ENCODE measurements at places on chromosomes 5 and 9.

- no peak for DNase-seq
Observed at GRCh38 chr5:180367991-180368390, 14.9 kb upstream of the GFPT2 start.

GRCh38 chr9:80085668-80086067 is 513.9 kb downstream of the TLE4 start:
- DNase-seq, result no peak

GRCh38 chr9:120648581-120649197 is 65.6 kb downstream of the MEGF9 start:
- DNase-seq, result no peak

- no peak for DNase-seq
Observed at GRCh38 chr9:106156465-106156864, 462.1 kb downstream of the TMEM38B start.

GRCh38 chr9:111743275-111743674 is 51.5 kb downstream of the SHOC1 start:
- no peak for DNase-seq

GRCh38 chr5:168950241-168950951 is 350.5 kb downstream of the SLIT3 start:
- no peak for DNase-seq

DNA sequence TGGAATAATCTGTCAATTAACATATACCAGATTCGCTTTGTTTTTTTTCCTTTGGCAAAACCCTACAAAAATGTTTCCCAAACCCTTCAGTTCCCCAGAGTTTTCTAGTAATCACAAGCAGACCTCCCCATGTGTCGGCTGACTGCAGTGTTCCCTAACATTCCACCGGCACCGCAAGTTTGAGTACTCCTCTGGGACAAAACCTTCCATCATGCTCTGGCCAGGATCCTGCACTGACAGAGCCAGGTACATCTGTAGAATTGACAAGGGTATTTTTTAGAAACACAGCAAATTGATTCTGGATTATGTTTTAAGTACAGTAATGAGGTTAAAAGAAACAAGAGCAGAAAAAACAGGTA is 174.7 kb downstream of the GAS1 start:
- DNase-seq, result no peak

DNA sequence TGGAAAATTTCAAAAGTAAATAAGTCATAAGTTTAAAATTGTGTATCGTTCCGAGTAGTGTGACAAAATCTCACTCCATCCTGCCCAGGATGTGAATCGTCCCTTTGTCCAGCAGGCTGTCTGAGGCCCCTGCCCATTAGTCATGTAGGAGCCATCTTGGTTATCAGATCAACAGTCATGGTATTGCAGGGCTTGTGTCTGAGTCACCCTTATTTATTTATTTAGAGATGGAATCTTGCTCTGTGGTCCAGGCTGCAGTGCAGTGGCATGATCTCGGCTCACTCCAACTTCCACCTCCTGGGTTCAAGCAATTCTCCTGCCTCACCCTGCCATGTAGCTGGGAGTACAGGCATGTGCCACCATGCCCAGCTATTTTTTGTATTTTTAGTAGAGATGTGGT is 30.2 kb downstream of the ITGA2 start:
- DNase-seq, result no peak

Data from NCI-H1417 treated with DMSO at 0.1 percent for 48 hours (cell line).